Left cardiac atrium (tissue), 4 donors: ENCODE measurements at places on chromosomes 3 and 15. TPM values are rescaled to one million over a fixed set of nuclear protein-coding genes. Genes with fewer than 3 reads are reported as not detected.

- DNase-seq, result no peak
These were observed 107.4 kb upstream of the FLNB start for GRCh38 chr3:57900786-57901185.

The MELTF gene
- 10.1 TPM for total RNA-seq

DNA sequence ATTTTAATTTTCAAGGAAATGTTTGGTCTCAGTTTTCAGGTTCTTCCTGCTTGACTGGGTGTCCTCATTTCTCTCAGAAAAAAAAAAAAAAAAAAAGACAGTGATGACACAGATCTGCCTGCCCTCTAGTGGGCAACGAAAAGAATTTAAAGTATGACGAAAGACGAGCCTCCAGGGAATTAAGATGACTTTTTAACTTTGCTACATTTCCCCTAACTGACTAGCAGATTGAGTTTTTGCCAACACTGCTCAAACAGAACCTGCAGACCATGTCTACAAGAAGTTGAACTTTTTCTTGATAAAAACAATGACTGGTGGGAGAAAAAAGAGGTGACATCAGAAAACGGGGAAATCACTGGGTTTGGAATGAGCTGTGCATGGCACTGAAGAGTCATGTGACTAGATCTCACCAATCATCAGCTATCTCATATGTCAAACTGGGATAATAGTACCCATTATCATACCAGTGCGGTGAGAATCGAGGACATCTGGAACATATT lies 40.8 kb downstream of the EOMES start:
- no peak for DNase-seq

- DNase-seq, result peak; percentile 73
These were observed 26.9 kb downstream of the BMF start for GRCh38 chr15:40081691-40082194.

GRCh38 chr3:112096176-112096575 lies 10.0 kb downstream of the C3orf52 start:
- DNase-seq, result no peak

DNA sequence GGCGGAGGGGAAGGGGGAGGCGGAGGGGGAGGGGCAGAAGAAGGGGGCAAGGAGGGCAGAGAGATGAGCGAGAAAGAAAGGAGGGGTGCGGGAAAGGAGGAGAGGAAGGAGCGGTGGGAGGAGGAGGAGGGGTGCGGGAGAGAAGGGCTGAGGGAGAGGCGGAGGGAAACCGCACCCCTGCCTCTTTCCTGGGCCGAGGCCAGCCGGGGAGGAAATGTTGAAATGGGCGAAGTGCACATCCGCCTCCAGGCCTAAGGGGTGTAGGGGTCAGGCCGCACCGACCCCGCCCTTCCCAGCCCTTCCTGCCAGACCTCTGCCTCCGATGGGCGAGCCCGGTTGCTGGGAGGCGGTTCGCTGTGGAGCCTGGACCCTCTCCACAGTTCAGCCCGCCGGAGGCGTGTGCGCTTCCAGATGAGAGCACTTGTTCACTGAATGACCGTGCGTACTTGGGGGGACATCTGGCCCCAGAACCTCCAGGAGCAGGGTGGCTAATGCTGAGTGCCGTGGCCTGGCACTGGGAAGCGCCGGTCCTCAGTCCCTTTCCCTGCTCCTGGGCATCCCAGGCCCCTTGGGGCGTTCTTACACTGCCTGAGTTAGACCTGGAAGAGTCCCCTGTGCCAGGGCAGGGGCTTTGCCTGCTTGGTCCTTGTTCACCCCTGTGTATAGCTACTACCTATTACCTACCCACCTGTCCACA lies 110.3 kb upstream of the KLF13 start:
- peak; percentile 90 for DNase-seq
